Caki2 (cell line): ENCODE measurements at places on chromosomes 13 and 19. TPM values are rescaled to one million over a fixed set of nuclear protein-coding genes. Genes with fewer than 3 reads are reported as not detected.

Gene TMEM255B
- total RNA-seq, result 0.09 TPM in 1 of 2 replicates, not detected in the other

Gene OR10H1
- not detected in 2 replicates for total RNA-seq

DNA sequence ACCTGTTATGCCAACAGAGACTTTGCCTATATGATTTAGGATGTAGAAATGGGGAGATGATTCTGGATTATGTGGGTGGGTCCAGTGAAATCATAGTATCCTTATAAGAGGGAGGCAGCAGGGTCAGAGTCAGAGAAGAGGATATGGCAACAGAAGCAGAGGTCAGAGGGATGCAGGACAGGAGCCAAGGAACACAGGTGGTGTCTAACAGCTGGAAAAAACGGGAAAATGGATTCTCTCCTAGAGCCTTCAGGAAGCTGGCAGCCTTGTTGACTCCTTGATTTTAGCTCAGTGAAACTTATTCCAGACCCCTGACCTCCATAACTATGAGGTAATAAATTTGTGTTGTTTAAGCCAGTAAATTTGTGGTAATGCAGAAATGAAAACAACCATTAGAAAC, 28.8 kb upstream of the OXGR1 start:
- DNase-seq, result no peak

Gene B3GNT3
- total RNA-seq, result 9.8 and 15.8 TPM in 2 replicates

Gene WDR88
- not detected in 2 replicates for total RNA-seq

GRCh38 chr19:5954293-5954692, 23.6 kb downstream of the RANBP3 start:
- no peak for DNase-seq

DNA sequence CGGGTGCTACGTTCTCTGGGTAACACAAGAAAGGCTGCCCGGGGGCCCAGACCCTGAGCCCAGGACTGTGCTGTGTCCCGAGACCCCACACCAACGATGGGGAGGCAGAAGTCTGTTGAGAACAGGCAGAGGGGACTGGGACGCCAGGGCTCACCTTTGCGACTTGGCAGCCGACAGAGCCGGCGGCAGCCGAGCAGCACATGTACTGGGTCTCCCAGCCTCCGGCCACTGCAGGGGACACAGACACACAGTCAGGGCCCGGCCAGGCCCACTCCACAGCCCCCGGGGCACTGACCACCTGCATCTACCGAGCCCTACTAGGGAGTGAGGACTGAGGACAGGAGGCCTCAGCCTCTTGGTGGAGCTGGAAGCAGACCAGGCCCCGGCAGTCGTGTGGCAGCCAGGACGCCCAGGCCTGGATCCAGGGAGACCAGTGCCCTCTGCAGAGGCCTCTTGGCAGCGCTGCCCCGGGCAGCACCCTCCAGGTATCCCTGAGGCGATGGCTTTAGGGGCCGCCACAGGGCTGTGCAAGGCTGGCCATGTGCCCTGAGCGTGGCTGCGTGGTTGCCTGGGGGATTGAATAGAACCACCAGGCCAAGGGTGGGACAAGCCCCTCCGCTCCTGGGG, 5.6 kb upstream of the ATP8B3 start:
- DNase-seq, result no peak

DNA sequence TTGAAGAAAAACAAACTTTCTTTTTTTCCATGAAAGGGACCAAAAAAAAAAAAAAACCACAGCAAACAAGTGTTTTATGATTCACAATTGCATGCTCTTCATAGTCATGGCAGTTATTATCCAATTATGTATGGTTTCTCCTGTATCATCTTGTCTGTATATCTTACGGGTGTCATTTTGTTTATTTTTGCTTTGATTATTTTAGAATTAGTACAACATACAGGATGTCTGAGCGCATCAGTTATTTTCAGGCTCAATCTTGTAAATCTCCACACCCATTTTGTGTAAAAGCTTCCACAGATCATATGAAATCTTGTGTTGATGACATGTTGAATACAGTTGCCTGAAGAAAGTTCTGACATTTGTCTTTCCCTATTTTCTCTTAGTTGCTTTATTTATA, 280.3 kb downstream of the KLF5 start:
- no peak for DNase-seq

Gene PALM3
- total RNA-seq, result not detected in 2 replicates

- peak; percentile 64 for DNase-seq
These were observed 38.0 kb downstream of the KCTD4 start for GRCh38 chr13:45162821-45163220.

DNA sequence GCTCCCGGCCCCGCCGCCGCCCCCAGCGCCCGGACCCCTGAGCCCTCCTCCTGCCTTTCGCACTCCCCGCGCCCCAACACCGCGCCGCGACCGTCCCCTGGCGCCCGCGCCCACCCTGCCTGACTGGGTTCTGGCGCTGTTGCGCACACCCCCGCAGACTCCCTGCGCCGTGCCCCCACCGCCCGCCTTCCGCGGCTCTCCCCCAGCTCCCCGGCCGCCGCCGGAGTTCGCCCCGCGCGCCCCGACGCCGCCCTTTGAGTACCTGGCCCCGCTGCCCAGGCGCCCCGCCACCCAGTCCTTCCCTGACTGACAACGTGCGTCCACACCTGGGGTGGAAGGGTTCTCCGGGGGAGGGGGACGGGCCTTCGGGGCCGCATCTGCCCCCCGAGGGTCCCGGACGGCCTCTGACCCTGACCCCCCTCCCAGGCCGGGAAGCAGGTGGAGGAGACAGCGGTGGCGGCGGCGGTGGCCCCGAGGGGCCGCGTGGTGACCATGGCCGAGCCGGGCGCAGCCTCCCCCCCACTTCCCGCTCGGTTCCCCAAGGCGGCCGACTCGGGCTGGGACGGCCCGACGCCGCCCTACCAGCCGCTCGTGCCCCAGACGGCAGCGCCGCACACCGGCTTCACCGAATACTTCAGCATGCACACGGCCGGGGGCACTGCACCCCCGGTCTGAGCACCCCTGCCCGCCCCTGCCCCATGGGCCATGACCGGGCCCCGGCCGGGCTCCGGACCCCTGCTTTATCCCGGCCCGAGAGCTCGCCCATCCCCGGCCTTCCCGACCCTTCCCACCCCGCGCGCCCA, 1.4 kb upstream of the MEGF8 start:
- DNase-seq, result no peak
